ENCODE measurements at places on chromosomes 4 and X.

- H3K4me1 ChIP-seq, result peaks cover 5% of the 10 kb centered on the region
- no peak overlapping the region for H3K27ac ChIP-seq
- no peak overlapping the region for H3K4me3 ChIP-seq
- no peaks in the 10 kb centered on the region for H3K27me3 ChIP-seq
- no peaks in the 10 kb centered on the region for H3K36me3 ChIP-seq
Measured at GRCh38 chr4:15882675-15883086, 55.9 kb downstream of the FGFBP1 start.

- H3K36me3 ChIP-seq, result no peaks in the 10 kb centered on the region
- no peak overlapping the region for H3K4me3 ChIP-seq
- no peak for DNase-seq
- H3K4me1 ChIP-seq, result no peaks in the 10 kb centered on the region
- H3K27ac ChIP-seq, result no peak overlapping the region
Measured at GRCh38 chr4:14069886-14070285, 442.4 kb upstream of the BOD1L1 start.

GRCh38 chrX:85698921-85699320, 319.5 kb upstream of the POF1B start:
- no peak for DNase-seq
- H3K27ac ChIP-seq, result no peak overlapping the region
- H3K4me3 ChIP-seq, result no peak overlapping the region
- no peaks in the 10 kb centered on the region for H3K27me3 ChIP-seq
- H3K4me1 ChIP-seq, result no peaks in the 10 kb centered on the region

DNA sequence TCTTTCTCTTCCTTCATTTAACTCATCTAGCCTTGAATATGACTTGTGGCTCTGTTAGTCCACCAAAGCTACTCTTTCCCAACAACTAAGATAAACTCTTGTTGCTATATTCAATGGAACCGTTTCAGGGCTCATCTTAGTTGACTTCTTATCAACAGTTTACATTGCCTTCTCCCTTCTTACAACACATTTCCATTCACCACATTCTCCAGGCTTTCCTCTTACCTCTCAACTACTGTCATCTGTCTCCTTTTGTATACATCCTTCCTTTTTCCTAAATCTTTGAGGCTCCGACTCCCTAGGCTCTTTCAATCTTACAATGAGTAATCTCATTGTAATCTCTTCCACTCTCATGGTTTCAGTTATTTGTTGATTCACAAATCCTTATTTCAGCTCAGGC, 58.5 kb downstream of the NCAPG start:
- no peaks in the 10 kb centered on the region for H3K4me1 ChIP-seq
- H3K36me3 ChIP-seq, result no peaks in the 10 kb centered on the region
- H3K27ac ChIP-seq, result no peak overlapping the region
- H3K27me3 ChIP-seq, result no peaks in the 10 kb centered on the region
- DNase-seq, result no peak

DNA sequence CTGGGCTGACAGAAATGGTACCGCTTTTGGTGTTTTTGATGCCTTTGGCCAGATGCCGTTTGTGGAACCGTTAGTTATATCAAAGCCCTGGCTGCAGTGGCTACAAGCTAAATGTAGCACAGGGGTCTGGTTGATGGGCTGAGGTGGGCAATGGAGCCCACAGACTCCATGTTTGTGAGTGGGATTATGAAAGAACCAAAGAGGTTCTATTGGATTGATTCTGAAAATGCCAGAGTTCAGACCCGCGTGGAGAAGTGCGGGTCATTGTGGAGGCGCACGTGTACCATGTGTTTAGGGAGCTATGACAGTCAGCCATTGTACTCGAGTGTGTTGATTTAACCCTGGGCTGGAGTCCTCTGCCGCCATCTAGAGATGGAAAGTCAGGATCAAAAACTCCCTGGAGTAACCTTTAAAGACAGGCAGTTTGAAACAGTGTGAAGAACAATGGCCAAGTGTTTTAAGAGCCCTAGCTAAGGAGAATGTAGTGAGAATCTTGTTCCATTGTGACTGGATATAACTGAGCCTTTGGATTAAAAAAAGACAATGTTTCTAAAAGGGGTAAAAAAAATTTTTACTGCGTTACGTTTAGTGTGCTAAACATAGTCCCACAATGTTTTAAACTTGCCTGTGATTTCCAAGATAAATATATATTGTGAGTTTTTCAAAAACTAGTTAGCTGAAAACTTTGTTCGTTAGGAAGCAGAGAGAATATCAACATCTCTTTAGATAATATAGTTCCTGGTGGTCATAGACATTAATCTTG, 12.7 kb downstream of the ART3 start:
- H3K4me3 ChIP-seq, result no peak overlapping the region
- no peaks in the 10 kb centered on the region for H3K36me3 ChIP-seq
- H3K27ac ChIP-seq, result no peak overlapping the region
- no peaks in the 10 kb centered on the region for H3K4me1 ChIP-seq

GRCh38 chr4:7326693-7327340, 107.9 kb downstream of the PSAPL1 start:
- H3K4me1 ChIP-seq, result peaks cover 30% of the 10 kb centered on the region
- H3K27ac ChIP-seq, result peak overlapping the region; percentile 15
- no peak for DNase-seq
- H3K27me3 ChIP-seq, result no peaks in the 10 kb centered on the region

DNA sequence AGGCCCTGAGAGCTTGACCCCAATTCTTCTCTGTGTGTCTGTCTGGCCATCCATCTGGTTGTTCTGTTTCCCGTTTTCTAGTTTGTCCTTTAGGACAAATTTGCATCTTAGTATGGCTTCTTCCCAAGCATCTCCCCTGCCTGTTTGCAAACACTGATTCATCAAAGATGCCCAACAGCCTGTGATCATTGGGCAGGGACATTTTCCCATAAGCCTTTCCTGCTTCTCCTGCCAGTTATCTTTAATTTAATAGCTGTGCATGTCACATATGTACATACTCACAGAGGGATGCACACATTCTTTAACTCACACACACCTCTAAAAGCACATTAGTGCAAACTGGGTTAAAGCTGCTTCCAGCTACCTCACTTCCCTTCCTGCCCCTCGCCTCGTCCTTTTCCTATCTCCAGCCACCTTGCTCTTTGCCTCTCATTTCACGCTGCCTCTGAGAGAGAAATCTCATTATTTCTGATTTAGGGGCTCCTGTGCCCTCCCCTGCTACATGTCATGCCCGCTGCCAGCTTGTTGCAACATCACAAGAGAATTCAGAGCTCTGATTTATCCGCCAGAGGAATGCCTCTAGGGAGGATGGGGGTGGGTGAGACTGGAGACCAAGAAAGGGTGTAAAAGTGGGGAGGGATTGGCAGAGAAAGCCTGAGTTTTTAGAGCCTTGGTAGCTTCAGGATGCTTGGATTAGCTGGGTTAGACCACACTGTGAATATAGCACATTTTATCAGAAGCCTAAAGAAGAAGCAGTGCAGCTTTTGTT, 100.6 kb downstream of the NHS start:
- H3K27ac ChIP-seq, result no peak overlapping the region

DNA sequence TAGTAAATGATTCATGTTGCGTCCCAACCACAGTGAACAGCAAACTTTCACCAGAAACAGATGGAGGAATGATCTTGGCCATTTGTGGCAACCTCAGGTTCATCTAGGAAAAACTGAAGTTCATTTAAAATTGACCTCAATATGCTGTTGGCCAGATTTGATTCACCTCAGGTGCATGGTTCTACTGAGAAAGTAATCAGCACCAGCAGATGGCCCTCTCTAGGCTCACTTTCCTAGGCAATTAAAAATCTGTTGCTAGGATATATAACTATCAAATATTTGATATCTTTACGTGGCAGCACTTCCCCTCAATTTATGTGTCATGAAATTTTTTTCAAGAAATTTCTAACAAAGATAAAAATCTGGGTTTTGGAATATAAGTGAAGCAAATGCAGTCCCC, 344.7 kb downstream of the GALNTL6 start:
- no peaks in the 10 kb centered on the region for H3K36me3 ChIP-seq
- DNase-seq, result no peak
- H3K27ac ChIP-seq, result no peak overlapping the region
- H3K27me3 ChIP-seq, result no peaks in the 10 kb centered on the region
- no peak overlapping the region for H3K4me3 ChIP-seq

- no peaks in the 10 kb centered on the region for H3K4me1 ChIP-seq
- no peak overlapping the region for H3K4me3 ChIP-seq
- H3K27ac ChIP-seq, result no peak overlapping the region
- H3K27me3 ChIP-seq, result no peaks in the 10 kb centered on the region
- H3K36me3 ChIP-seq, result no peaks in the 10 kb centered on the region
- no peak for DNase-seq
Measured at GRCh38 chrX:114798907-114799306, 215.0 kb downstream of the HTR2C start.

DNA sequence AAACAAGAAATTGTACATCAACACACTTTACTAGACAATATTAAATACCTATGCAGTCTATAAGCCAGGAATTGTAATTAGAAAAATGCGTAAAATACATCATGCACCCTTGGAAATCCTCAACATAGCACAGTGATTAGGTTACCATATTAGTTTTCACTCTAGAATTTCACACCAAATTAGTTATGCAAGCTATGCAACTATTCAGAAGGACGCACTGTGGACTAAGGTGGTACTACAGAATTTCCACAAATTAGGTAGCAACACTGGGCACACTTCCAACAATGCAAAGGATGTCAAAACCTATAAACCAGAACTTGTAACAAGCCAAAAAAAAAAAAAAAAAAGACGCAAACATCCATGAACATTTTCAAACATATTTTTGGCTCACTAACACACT, 71.1 kb upstream of the ZCCHC13 start:
- no peak for DNase-seq
- no peaks in the 10 kb centered on the region for H3K36me3 ChIP-seq
- no peaks in the 10 kb centered on the region for H3K4me1 ChIP-seq
- no peak overlapping the region for H3K4me3 ChIP-seq
- no peaks in the 10 kb centered on the region for H3K27me3 ChIP-seq
- no peak overlapping the region for H3K27ac ChIP-seq

DNA sequence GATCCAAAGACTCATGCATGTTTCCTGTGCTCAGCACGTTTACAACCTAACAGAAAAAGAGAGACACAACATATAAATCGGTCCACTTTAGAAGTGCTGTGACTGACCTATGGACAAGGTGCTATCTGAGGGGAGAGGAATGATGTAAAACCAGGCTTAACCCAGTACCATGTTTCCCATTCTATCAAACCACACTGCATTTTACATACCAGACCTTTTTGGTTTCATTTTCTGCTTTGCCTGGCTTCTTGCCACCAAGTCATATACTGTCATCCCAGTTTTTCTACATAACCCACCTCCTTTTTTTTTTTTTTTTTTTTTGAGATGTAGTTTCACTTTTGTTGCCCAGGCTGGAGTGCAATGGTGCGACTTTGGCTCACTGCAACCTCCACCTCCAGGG, 82.2 kb downstream of the KLF8 start:
- H3K36me3 ChIP-seq, result no peaks in the 10 kb centered on the region
- no peaks in the 10 kb centered on the region for H3K4me1 ChIP-seq
- no peaks in the 10 kb centered on the region for H3K27me3 ChIP-seq
- no peak overlapping the region for H3K27ac ChIP-seq

DNA sequence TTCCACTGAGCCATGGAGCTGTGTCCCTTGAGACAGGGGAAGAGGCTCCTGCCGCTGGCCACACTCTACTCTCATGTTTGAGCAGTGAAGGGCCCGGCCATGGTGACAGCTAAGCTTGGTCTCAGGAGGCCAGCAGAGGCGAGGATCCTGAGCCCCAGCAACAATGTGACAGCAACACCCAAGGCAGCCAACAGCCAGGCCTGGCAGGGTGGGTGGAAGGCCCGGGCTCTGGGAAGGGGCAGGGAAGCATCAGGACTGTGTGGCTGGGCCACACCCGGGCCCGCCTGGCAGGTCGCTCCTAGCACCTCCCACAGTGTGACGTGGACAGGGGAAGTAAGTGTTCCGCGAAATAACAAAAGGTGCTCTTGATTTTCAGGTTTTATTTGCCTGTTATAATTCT, 24.8 kb downstream of the L1CAM start:
- H3K4me1 ChIP-seq, result no peaks in the 10 kb centered on the region
- H3K36me3 ChIP-seq, result no peaks in the 10 kb centered on the region
- DNase-seq, result no peak
- H3K27me3 ChIP-seq, result no peaks in the 10 kb centered on the region
- H3K27ac ChIP-seq, result no peak overlapping the region
- no peak overlapping the region for H3K4me3 ChIP-seq

DNA sequence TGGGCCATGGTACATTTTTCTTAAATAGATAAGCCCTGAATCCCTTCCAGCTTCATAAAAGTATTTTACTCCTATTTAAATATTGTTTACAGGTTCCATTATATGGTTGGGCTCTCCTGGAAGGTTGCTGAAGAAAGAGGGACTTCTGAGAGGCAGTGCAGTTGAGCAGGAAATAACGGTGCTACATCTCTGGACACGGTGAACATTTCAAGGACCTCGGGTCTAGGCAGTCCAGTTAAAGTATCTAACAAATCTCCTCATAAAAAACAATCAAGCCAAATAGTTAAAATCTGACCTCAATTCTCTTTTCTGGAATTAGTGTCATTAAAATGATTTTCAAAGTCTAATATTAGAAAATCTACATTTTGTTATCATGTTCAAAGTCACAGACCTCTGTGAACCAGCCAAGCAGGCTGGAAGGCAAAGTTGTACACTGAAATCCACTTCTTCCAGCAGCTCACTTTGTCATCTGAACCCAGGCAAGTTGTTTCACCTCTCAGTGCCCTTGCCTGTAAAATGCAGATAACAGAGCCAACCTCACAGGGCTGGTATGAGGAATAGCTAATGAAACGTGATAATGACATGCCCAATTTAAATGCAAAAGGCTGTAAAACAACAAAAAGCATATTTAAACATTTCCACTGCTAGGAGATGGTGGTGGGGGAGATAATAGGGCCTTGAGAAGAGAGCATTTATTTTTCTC, 267.0 kb upstream of the KLF3 start:
- H3K4me3 ChIP-seq, result no peak overlapping the region
- H3K36me3 ChIP-seq, result no peaks in the 10 kb centered on the region
- no peaks in the 10 kb centered on the region for H3K4me1 ChIP-seq
- no peak for DNase-seq

DNA sequence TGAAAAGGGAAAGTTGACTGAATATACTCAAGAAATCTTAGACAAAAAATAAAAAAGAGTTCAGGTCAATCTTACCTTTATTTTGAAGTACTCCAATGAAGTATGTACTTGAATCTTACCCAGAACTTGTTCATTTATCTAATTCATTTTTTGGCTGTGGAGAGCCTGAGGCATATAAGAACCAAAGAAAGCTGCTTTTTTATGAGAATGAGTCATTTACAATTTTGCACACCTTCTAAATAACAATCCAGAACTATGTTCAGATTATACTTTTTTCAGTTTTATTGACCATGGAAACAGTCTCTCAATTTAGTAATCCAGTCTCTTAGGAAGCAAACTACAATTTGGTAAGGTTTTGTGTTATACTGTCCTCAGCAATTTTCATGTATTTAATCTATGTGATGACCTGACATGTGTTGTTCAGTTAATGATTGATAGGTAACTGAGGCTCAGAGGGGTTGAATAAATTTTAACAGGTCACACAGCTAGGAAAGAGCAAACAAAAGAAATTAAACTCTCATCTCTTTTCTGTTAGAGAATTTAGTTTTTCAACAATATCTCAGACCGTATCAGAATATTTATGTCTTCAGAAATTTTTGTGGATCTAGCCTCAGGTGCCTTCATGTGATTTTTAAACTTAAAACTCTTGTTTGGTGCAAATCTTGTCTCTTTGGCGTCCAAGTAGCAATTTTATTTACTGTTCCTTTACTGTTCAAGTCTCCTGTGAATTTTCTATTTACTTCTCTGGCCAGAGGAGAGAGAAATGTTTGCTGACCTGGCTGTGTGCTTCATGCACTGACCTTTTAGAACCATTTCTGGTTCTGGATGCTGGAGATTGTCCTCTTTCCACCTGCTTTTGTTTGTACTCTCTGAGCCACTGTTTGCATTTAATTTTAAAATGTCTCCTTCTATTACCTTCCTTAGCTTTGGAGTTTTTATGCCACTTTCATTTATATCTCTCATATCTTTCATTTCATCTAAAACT, 1453.4 kb downstream of the STIM2 start:
- DNase-seq, result no peak
- no peak overlapping the region for H3K4me3 ChIP-seq
- no peaks in the 10 kb centered on the region for H3K27me3 ChIP-seq
- no peaks in the 10 kb centered on the region for H3K4me1 ChIP-seq
- no peak overlapping the region for H3K27ac ChIP-seq
- H3K36me3 ChIP-seq, result no peaks in the 10 kb centered on the region

All from vagina (tissue), 2 donors.